ENCODE measurements at places on chromosomes 2 and 18.

DNA sequence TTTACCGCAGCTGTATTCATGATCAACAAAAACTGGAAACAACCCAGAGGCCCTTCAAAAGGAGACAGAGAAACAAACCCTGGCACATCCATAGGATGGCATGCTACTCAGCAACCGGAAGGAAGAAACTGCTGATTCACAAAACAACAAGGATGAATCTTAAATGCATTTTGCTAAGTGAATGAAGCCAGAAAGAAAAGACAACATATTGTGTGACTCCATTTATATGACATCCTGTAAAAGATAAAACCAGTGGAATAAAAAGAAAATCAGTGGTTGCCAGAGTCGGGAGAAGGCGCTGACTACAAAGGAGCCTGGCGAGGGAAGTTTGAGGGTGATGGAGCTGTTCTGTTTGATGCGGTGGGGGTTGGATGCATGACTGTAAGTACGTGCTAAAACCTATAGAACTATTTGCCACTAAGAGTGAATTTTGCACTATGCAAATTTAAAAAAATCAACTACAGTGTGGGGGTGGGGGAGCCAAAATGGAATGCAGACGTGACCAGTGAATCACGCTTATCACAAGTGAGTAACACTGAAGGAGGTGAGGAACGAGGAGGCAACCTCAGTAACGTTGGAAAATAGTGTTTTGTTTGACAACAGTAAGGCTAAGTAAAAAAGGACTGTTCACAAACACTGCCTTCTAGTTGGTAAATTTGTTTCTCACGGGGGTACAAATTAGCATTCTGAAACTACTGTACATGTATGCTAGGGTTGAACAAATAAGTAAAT lies 108.9 kb downstream of the INHBB start:
- no peak for DNase-seq

DNA sequence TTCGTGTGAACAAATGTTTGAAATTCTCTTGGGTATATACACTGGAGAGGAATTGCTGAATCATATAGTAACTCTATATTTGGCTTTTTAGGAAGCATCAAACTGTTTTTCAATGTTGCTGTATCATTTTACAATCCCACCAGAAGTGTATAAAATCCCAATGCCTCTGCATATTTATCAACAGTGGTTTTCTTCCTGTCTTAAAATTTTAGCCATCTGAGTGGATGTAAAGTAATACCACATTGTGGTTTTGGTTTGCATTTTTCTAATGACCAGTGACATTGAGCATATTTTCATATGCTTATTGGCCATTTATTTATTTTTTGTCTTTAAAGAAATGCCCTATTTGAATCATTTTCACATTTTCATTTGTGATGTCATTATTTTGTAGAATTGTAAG lies 22.8 kb upstream of the LRP1B start:
- DNase-seq, result no peak

GRCh38 chr2:23838581-23838980 lies 88.3 kb downstream of the ATAD2B start:
- no peak for DNase-seq

- DNase-seq, result no peak
Observed at GRCh38 chr2:199798831-199799580, 52.0 kb downstream of the FTCDNL1 start.

DNA sequence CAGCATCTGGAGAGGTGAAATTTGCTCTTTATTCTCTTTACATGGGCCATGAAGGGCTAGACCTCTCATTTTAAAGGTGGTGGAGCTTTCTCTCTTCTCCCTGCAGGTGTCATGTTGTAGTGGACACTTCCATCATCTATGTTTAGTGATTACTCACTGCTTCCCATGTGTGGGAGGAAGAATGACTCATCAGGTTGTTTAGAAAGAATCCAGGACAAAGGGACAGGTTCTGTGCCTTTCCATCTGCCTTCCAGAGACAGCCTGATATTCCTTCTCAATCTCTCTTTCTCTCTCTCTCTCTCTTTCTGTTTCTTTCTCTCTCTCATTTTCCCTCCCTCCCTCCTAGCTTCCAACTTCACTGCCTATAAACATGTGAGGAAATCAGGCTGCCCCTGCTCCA lies 38.7 kb downstream of the SCG2 start:
- no peak for DNase-seq

GRCh38 chr18:5709476-5710095 lies 165.8 kb upstream of the EPB41L3 start:
- no peak for DNase-seq

DNA sequence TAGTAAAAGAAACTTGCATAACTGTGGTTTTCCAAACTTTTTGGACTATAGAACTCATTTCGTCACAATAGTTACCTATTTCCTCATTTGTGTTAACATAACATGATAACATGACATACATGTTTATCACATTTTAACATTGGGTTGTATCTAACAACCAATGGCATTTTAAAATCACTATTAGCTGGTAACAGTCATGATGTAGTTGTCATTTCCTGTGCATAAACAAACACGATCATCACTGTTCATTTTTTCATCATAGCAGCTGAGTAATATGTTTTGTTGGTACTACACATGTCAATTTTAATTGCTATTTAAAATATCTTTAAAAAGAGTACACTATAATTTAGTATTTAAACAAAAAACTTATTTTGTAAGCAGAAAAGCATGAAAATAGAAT lies 402.4 kb downstream of the SATB2 start:
- no peak for DNase-seq
